Ovary (tissue), 10 donors: ENCODE measurements at places on chromosomes 2 and 18.

GRCh38 chr18:56929886-56930285 is 217.0 kb upstream of the BOD1L2 start:
- no peak overlapping the region for H3K4me3 ChIP-seq
- DNase-seq = no peak
- no peaks in the 10 kb centered on the region for H3K27me3 ChIP-seq

- no peaks in the 10 kb centered on the region for H3K36me3 ChIP-seq
- H3K4me3 ChIP-seq = no peak overlapping the region
- H3K27me3 ChIP-seq = no peaks in the 10 kb centered on the region
- no peaks in the 10 kb centered on the region for H3K4me1 ChIP-seq
- DNase-seq = no peak
Measured at GRCh38 chr2:128791120-128791984, 472.7 kb upstream of the HS6ST1 start.

DNA sequence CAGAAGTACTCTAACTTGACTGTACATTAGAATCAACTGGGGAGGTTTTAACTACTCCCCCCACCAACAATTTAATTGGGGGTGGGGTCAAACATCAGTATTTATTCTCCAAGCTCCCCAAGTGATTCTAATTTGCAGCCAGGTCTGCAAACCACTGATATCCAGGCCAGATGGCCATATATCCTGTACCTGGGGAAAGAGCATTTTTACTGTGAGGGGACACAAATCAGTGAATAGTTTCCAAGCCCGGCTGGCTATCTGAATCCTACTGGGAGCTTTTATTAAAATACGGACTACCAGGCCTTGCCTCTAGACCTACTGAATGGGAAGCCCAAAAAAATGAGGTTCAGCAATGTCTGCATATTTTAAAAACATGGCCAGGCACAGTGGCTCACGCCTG is 88.5 kb downstream of the TCF4 start:
- H3K27ac ChIP-seq = no peak overlapping the region
- no peak for DNase-seq
- no peak overlapping the region for H3K4me3 ChIP-seq
- no peaks in the 10 kb centered on the region for H3K36me3 ChIP-seq

DNA sequence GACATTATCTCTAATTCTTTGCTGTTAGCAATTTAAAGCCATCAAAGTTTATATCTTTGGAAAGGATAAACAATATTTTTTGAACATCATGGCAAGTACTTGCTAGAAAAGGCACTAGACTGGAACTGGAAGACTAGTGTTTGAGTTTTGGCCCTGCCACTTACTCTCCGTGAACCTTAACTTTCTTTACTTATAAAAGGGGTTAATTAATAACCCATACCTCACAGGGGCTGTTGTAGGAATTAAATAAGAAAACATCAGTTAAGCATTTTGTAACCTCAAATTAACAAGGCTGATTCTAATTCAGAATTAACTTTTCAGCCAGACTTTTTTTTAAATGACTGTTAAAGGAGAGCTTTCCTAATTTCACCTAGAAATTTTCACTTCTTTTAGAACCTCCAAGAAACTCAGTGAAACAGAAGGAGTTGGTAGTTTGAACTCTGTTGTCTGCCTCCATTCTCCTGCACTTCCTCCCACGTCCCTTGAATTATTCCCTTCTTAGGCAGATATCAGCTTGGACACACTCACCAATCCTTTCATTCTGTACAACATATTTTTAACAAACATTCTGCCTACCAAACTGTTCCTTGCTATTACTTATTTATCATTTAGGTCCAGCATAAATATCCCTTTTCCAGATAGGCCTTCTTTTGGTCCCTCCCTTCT is 79.5 kb downstream of the COX7A2L start:
- H3K4me1 ChIP-seq = peaks cover 1% of the 10 kb centered on the region
- H3K27ac ChIP-seq = no peak overlapping the region
- H3K4me3 ChIP-seq = no peak overlapping the region
- H3K27me3 ChIP-seq = no peaks in the 10 kb centered on the region
- no peaks in the 10 kb centered on the region for H3K36me3 ChIP-seq

DNA sequence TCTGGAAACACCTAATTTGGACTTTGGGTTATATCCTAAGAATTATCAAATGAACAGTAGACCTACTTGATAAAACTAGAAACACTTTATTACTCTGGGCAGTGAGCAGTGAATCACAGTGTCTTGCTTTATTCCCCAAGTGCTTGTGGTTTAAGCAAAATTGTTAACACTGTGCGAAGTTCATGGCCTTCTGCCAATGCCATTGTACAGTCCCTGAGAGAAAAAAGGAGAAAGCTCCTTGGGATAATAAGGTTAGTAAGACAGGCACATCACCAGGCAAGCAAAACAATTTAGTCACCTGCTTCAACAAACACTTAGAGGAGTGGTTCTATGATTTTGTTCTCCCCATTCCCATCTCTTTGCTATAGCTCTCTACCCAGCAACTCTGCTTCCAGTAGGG is 39.8 kb downstream of the ADCYAP1 start:
- no peak for DNase-seq
- no peak overlapping the region for H3K27ac ChIP-seq
- H3K36me3 ChIP-seq = no peaks in the 10 kb centered on the region
- H3K4me1 ChIP-seq = no peaks in the 10 kb centered on the region
- H3K4me3 ChIP-seq = no peak overlapping the region

DNA sequence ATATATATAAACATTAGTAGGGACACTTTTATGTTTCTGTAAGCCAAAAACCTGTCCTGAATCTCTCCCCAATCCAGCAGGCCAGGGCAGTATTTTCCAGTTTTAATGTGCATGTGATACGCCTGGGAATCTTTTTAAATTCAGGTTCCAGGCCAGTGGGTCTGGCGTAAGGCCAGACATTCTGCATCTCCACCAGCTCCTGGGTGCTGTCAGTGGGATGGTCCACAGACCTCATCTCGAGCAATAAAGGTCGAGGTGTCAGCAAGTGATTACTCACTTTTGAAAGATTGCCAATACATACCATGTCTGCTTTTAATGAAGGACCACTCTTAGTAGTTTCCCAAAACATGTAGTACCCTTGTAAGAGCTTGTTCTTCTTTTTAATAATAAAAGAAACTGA is 189.9 kb upstream of the SH3BP4 start:
- DNase-seq = no peak
- no peaks in the 10 kb centered on the region for H3K36me3 ChIP-seq

DNA sequence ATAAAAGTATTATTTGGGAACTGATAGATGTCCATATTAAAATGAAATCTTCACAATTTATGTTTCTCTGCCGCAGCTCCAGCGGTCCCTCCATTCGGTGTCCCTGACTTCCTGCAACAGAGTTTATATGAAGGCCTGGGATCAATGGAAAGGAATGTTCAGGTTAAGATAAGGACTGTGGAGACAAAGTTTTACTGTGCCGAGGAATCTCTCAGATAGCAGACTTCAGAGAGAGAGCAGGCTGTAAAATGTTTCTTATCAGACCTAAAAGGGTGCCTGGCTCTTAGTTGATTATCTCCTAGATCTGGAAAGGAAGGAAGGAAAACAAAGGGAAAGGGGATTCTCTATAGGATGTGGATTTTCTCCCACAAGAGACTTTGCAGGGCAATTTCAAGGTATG is 193.7 kb upstream of the PIEZO2 start:
- H3K4me3 ChIP-seq = no peak overlapping the region
- no peaks in the 10 kb centered on the region for H3K27me3 ChIP-seq
- H3K27ac ChIP-seq = no peak overlapping the region
- no peaks in the 10 kb centered on the region for H3K4me1 ChIP-seq
- no peak for DNase-seq

DNA sequence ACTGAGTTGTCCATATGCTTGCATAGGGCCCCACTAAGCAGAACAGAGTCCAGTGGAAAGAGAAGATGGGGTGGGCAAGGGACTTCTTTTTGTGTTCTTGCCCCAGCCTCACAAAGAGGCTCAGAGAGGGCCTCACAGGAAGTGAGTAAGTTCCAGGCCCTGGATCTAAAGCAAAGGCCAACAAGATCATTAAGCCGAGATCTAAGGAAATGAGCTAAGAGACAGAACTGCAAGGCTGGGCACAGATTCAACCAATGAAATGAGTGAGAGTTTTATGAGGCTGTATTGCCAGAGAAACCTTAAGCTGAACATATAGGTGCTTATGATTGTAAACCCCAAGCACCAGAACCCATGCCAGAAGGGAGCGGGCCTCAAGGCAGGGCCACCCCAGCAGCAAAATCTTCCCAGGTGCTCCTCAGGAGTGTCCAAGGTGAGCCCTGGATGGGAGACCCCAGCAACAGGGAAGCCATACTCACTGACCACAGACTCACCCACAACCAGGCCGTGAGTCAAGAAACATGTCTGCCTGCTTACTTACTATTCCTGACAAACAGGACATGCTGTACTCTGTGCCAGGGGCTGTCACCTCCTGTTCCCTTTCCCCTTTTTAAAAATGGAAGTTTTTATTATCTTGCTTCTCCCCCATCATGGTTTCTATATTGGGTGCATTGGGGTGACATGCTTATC is 40.2 kb downstream of the SLC14A1 start:
- no peak overlapping the region for H3K4me3 ChIP-seq
- DNase-seq = no peak
- H3K4me1 ChIP-seq = no peaks in the 10 kb centered on the region
- H3K27me3 ChIP-seq = no peaks in the 10 kb centered on the region
- no peaks in the 10 kb centered on the region for H3K36me3 ChIP-seq

DNA sequence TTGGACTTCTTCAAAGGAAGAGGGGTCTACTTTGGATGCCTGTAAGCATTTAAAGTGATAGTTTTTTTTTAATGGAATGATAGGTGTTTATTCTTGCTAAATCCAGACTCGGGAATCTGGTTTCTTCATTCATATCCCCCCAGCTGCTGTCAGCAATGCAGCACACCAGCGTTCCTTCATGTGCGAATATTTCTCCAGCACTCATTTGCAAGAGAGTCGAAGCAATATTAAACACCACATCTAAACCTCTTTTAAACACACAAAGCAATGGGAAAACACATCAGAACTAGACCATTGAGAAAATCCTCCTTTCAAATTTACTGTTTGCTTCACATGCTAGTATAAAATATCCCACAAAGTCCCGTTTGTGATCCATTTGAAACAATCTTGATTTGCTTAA is 563.7 kb downstream of the ARHGAP15 start:
- H3K4me1 ChIP-seq = no peaks in the 10 kb centered on the region
- H3K4me3 ChIP-seq = no peak overlapping the region
- DNase-seq = no peak
- no peaks in the 10 kb centered on the region for H3K36me3 ChIP-seq
